ENCODE measurements at places on chromosomes 3 and 15.

DNA sequence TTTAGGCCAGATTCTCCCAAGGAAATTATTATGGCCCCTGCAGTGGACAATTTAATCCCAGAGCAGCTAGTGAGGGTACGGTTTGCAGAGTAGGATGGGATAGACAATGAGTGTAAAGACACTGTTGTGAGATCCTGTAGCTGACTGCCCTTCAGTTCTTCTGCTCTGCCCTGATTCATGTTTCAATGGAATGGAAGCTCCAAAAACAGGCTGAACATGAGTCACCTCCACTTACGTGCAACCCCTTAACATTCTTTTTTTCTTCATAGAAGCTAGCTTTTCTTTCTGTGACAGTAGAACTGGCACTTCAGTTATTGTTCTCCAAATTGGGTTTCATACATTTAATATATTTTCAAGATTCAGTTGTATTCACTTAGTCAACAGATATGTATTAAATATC lies 32.1 kb downstream of the CLDN18 start:
- no peak for DNase-seq

- peak; percentile 18 for DNase-seq
These were observed 419.5 kb upstream of the NAALADL2 start for GRCh38 chr3:174439331-174440252.

- no peak for DNase-seq
These were observed 27.6 kb downstream of the RUBCN start for GRCh38 chr3:197709135-197709534.

DNA sequence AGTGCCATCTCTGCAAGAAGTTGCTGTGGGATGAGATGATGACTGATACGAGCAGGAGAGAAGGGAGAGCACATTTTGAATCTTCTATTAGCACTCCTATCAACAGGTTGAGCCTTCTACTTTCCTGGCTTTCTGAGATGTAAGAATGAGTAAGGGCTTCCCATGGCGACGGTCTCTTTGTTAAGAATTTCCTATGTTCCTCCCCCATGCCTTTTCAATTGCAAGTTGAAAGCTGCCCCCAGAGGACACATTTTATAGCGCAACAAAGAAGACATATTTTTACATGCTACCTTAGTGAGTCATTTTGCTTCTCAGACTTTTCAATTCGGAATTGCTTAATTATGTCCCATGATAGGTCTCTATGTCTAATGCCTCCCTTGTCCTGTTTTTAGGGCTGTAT lies 71.3 kb upstream of the LRTM1 start:
- DNase-seq, result peak; percentile 61

GRCh38 chr3:139447486-139447885 lies 28.8 kb downstream of the RBP2 start:
- no peak for DNase-seq
